Esophagus squamous epithelium (tissue), 5 donors: ENCODE measurements at places on chromosomes 7 and 10. TPM values are rescaled to one million over a fixed set of nuclear protein-coding genes. Genes with fewer than 3 reads are reported as not detected.

- H3K36me3 ChIP-seq, result no peaks in the 10 kb centered on the region
- no peak overlapping the region for H3K4me3 ChIP-seq
- H3K4me1 ChIP-seq, result peaks cover 7% of the 10 kb centered on the region
- H3K27ac ChIP-seq, result no peak overlapping the region
- no peak for DNase-seq
These were observed 18.0 kb downstream of the CDCA7L start for GRCh38 chr7:21927693-21928092.

TMEM213 gene
- total RNA-seq, result not detected

EGFR gene
- total RNA-seq, result 72.6 TPM

DNA sequence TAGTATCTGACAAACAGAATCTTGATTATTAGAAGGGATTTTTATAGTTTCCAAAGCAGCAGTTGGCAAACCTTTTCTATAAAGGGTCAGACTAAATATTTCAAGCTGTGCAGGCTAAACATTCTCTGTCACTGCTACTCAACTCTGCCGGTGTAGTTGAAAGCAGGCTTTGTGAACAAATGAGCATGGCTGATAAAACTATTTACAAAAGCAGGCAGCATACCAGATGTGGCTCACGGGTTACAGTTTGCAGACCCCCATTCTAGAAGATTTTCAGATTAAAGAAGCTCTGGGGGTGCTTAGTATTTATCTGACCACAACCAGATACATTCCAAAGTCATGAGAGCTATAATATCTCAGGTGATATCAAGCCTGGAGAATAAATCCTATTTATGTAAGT, 1017.5 kb downstream of the SORCS1 start:
- no peak for DNase-seq
- H3K4me3 ChIP-seq, result no peak overlapping the region
- no peaks in the 10 kb centered on the region for H3K36me3 ChIP-seq
- H3K27me3 ChIP-seq, result no peaks in the 10 kb centered on the region
- no peaks in the 10 kb centered on the region for H3K4me1 ChIP-seq
- H3K27ac ChIP-seq, result no peak overlapping the region

DNA sequence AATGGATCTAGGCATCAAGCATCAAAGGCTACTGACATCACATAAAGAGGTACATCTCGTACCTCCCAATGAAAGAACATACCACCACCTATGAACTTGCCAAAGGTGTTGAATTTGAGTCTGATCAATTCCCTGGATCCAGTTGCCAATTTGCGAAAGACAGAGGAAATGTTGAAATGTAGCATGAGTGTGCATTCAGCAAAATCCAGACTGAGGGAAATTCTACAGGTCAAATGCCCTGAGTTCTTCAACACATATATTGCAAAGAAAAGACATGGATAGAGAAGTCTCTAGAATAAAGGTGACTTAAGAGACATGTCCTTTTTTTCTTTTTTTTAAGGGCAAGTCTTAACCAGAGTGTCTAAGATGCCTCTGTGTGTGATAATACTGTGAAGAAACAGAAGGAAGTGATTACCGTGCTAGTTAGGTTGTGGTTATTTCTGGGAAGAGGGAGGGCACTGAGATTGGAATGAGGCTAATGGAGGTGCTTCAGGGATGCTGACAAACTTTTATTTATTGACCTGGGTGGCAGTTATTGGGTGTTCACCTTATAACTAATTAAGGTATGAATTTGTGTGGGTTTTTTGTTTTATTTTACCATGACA, 128.7 kb downstream of the SAMD9 start:
- H3K27ac ChIP-seq, result no peak overlapping the region
- no peaks in the 10 kb centered on the region for H3K4me1 ChIP-seq
- no peak overlapping the region for H3K4me3 ChIP-seq
- no peaks in the 10 kb centered on the region for H3K36me3 ChIP-seq
- H3K27me3 ChIP-seq, result no peaks in the 10 kb centered on the region

DNA sequence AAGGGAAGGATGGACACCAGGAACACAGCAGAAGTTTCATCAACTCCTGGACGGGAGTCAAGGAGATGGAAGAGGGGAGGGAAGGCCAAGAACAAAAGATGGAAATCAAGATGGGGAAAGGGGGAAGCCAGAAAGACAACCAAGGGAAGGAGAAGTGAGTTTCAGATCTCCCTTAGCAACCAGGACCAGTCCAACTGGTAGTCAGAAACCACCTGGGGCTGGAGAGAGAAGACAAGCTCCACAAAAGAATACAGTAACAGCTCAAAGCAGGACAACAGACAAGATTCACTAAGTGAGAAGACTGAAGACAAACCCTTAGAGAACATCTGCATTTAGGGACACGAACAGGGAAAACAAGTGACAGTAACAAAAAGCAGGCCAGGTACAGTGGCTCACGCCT, 30.6 kb downstream of the CDCA7L start:
- H3K27ac ChIP-seq, result no peak overlapping the region
- no peaks in the 10 kb centered on the region for H3K27me3 ChIP-seq
- H3K4me1 ChIP-seq, result no peaks in the 10 kb centered on the region
- H3K4me3 ChIP-seq, result no peak overlapping the region

DNA sequence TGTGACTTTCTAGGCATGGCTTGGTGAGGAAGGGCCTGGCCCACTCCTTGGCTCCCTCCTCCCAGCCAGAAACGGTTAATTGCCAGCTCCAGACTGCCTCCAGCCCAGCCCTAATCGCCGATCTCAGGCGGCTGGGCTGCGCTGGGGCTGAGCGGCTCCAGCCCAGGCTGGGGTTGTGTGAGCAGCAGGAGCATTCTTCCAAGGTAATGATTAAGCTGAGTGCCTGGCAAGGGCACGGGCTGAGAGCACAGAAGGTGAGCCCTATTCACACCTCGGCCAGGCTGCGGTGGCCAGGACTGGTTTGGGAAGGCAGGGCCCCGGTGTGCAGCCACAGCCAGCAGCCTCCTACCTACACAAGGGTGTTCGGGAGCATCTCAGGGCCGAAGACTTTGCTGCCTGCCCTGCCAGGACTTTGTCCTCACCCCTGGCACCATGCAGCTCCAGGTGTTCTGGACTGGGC, at the start of gene TMEM72:
Gene TMEM72, plus strand, starts transcription at position 257 of the 460 bp plus-strand sequence. Its CDS starts 176 bp downstream, at position 433.
- H3K4me1 ChIP-seq, result no peaks in the 10 kb centered on the region
- no peaks in the 10 kb centered on the region for H3K36me3 ChIP-seq
- H3K27me3 ChIP-seq, result no peaks in the 10 kb centered on the region
- H3K27ac ChIP-seq, result no peak within 1 kb of the TSS
- no peak within 1 kb of the TSS for H3K4me3 ChIP-seq

CYP26C1 gene
- total RNA-seq, result not detected

- H3K36me3 ChIP-seq, result no peaks in the 10 kb centered on the region
- H3K4me3 ChIP-seq, result no peak overlapping the region
- peak overlapping the region; percentile 14 for H3K27ac ChIP-seq
These were observed 8.1 kb downstream of the PRPS1L1 start for GRCh38 chr7:18019555-18019954.

GRCh38 chr10:784403-785088, 95.1 kb upstream of the DIP2C start:
- peaks cover 17% of the 10 kb centered on the region for H3K4me1 ChIP-seq
- peak overlapping the region; percentile 60 for H3K4me3 ChIP-seq
- no peak for DNase-seq
- H3K27ac ChIP-seq, result no peak overlapping the region
- no peaks in the 10 kb centered on the region for H3K27me3 ChIP-seq

HGF gene
- 0.79 TPM for total RNA-seq

DNA sequence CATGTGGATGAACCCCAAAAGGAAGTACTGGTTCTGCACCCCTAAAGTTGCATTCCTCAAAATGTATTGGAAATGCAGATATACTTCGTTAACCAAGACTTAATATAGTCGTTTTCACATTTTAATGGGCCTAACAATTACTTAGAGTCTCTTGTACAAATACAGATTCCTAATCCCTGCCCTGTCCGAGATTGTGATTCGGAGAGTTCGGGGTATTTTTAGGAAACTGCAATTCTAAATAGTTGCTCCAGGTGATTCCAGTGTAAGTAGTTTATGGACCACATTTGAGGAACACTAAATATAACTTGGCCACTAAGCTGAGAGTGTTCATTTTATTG, 830 bp downstream of the TRUB1 start:
- H3K36me3 ChIP-seq, result peaks cover 11% of the 10 kb centered on the region
- H3K4me3 ChIP-seq, result peak overlapping the region; percentile 79
- no peak for DNase-seq
- peak overlapping the region; percentile 90 for H3K27ac ChIP-seq
- H3K27me3 ChIP-seq, result no peaks in the 10 kb centered on the region

DNA sequence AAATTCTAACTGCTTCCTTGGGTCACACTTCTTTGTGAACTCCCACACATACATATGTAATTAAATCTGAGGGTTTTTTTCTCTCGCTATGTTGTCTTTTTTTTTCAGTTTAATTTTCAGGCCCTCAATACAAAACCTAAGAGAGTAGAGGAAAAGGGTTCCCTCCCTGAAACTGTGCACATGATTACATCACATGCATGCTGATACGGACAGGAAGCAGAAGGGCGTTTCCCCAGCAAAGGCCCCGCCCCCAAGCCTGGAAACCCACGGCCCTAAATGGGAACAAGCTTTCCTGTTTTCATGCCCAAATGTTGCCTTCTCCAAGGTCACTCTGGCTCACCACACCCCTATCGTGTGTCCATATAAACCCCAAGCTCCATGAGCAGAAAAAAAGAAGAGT, 115.4 kb downstream of the TEX36 start:
- no peak overlapping the region for H3K27ac ChIP-seq
- no peak overlapping the region for H3K4me3 ChIP-seq
- H3K36me3 ChIP-seq, result no peaks in the 10 kb centered on the region
- H3K27me3 ChIP-seq, result peaks cover 72% of the 10 kb centered on the region

- no peaks in the 10 kb centered on the region for H3K4me1 ChIP-seq
- no peak for DNase-seq
- H3K27me3 ChIP-seq, result no peaks in the 10 kb centered on the region
- no peak overlapping the region for H3K27ac ChIP-seq
These were observed 641.8 kb upstream of the SEMA3D start for GRCh38 chr7:85828614-85829013.

ZNRF2 gene
- total RNA-seq, result 22.1 TPM

ECHDC3 gene
- total RNA-seq, result 9.9 TPM

NKX2-3 gene
- not detected for total RNA-seq

EPO gene
- not detected for total RNA-seq

DEPP1 gene
- total RNA-seq, result 48.9 TPM

KIN gene
- total RNA-seq, result 9.6 TPM

GRCh38 chr7:77329466-77330168, 86.5 kb downstream of the GSAP start:
- no peak overlapping the region for H3K27ac ChIP-seq
- H3K4me1 ChIP-seq, result peaks cover 64% of the 10 kb centered on the region
- no peak for DNase-seq
- no peaks in the 10 kb centered on the region for H3K36me3 ChIP-seq

DNA sequence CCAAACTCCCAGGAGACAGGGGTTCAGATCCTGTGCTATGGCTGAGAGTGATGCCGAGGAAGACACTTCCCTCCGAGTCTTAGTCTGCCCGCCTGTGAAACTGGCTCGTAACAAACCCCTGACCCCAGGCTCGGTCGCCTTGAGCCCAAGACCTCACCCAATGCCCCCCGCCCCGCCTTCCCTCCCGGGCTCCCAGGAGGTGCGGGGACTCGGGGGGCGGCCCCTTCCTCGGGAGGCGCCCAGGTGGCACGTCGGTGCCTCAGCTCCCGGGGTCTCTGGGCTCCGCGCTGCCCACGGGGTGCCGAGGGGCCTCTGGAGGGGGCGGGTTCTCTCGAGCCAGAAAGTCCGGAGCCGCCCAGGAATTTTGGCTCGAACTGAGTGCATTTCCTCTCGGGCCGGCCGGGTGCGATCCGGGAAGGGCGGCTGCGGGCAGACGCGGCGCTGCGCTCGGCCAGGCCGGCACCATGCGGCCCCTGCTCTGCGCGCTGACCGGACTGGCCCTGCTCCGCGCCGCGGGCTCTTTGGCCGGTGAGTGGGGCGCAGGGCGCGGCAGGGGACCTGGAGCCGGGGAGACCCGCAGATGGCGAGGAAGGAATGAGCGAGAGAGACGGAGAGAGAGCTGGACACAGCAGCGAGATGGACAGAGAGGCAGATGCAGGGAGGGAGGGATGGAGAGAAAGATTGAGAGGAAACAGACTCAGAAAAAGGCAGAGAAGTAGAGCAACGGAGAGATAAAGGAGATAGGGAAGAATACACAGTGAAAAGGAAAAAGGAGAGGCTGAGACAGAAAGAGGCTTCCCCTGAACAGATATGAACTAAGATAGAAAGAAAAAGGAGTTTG, at the start of gene PLAC9:
Gene PLAC9, plus strand, starts transcription at position 432 of the 841 bp plus-strand sequence. Its CDS starts 33 bp downstream, at position 465.
- peaks cover 45% of the 10 kb centered on the region for H3K4me1 ChIP-seq
- H3K27ac ChIP-seq, result peak within 1 kb of the TSS; percentile 91
- H3K36me3 ChIP-seq, result no peaks in the 10 kb centered on the region
- no peaks in the 10 kb centered on the region for H3K27me3 ChIP-seq
- DNase-seq, result no peak

DNA sequence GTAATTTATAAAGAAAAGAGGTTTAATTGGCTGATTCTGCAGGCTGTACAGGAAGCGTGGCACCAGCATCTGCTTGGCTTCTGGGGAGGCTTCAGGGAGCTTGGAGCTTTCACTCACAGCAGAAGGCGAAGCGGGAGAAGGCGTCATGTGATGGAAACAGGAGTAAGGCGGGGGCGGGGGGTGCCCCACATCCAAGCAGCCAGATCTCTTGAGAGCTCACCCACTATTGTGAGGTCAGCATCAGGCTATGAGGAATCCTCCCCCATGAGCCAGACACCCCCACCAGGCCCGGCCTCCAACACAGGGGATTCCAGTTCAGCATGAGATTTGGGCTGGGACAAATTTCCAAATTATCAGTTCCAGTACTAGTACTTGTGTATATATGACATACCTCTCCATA, 46.2 kb downstream of the WDR37 start:
- no peak overlapping the region for H3K4me3 ChIP-seq
- H3K27ac ChIP-seq, result no peak overlapping the region
- peaks cover 25% of the 10 kb centered on the region for H3K36me3 ChIP-seq
- H3K4me1 ChIP-seq, result no peaks in the 10 kb centered on the region
- no peaks in the 10 kb centered on the region for H3K27me3 ChIP-seq
